NCI-H2081 treated with DMSO at 0.1 percent for 48 hours (cell line): ENCODE measurements at places on chromosomes 2 and 18.

- no peak for DNase-seq
Observed at GRCh38 chr2:149540138-149540537, 47.4 kb downstream of the MMADHC start.

- DNase-seq: no peak
Observed at GRCh38 chr2:40877734-40878288, 425.9 kb upstream of the SLC8A1 start.

DNA sequence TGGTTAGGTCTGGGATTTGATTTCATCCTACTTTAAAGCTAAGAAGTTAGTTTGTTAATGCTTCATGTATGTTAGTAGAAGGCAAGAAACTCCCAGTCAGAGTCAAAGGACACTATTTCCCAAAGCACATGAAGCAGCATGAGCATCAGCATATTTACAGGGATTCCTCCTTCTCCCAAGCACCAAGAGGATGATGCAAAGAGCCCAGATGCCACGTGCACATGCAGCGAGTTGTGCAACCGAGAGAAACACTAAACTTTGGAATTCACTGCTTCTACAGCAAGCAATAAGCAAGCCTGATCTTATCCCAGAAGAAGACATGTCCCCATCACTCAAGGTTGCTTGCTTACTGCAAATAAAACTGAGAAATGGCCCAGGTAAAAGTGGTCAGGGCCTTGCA lies 32.5 kb downstream of the CPO start:
- no peak for DNase-seq

DNA sequence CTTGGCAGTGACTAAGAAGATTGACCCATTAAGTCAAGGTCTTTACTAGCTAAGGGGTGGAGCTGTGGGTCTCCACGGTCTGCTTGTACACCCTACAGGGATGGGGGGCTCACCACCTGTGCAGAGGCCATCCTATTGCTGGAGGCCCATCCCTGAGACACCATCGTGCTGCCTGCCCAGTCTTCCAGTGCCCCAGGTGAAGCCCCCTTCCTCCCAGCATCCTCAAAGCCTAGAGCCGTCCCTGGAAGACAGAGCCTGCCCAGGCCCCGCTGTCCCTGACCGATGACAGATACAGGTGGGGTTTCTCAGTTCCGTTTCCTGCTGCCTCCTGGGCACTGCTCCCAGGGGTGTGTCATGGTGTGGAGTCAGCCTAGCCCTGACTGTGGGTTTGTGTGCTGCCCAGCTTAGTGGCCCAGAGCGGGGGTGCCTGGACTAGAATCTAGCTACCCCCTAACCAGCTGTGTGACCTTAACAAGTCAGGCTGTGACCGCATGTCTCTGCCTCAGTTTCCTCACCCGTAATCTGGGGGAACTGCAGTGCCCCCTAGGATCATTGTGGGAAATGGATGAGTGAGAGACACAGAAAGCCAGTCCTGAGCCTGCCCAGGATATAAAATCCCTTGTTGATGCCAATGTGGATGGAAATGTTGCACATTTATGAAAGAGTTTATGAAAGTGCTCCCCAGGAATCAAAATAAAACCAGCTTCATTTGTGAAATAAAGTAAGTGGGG lies 2.0 kb downstream of the OTOS start:
- DNase-seq: no peak

GRCh38 chr18:45666520-45666919 lies 51.2 kb downstream of the SLC14A2 start:
- DNase-seq: no peak

GRCh38 chr18:9845256-9845655 lies 40.5 kb upstream of the TXNDC2 start:
- no peak for DNase-seq

DNA sequence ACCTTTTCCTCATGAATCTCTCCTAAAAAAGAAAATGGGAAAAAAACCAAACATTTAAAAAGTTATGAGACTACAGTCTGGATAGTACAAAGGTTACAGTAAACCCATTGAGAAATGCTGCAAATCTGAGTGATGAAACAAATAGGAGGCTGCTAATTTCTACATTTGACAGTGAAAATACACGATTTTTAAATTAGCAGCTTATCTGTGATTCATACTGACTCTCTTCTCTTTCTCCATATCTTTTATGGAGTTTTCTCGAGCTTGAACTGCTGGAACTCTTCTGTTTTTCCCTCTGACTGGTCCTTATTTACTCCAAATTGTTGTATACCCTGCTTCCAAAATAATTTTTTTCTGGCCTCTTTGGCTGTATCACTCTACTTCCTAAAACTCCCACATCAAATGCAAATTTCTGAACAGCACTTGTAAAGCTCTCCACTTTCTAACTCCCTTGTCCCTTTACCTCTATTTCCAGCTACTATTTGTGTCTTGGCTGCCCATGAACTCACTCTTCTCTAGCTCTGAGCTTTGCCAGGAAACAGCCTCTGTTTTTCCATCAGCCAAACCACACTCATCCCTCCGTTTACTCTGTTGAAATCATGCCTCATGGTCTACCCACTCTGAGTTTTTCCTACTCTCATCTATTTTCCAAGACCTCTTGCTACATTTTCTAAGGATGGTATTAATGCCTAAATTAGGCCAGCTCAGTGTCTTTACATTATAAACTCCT lies 73.7 kb downstream of the RBMS1 start:
- no peak for DNase-seq

- DNase-seq: no peak
Observed at GRCh38 chr2:129062146-129062912, 743.7 kb upstream of the HS6ST1 start.

DNA sequence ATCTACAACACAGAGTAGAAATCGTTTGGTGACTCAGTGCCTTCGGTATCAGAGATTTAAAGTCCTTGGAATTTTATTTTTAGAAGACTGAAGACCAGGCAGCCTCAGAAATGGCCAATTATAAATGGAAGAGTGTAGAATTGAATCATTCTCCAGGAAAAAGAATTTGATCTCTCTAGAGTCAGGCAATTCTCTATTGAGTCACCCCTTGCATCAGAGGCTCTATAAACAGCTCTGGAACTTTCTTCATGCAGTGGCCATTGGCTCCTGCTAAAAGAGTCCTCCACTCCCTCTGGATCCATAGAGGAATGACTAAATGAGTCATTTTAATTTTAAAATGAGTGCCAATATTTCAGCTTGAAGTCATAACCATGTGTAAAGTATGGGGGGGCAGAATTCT lies 816.2 kb downstream of the TDRD15 start:
- DNase-seq: no peak

DNA sequence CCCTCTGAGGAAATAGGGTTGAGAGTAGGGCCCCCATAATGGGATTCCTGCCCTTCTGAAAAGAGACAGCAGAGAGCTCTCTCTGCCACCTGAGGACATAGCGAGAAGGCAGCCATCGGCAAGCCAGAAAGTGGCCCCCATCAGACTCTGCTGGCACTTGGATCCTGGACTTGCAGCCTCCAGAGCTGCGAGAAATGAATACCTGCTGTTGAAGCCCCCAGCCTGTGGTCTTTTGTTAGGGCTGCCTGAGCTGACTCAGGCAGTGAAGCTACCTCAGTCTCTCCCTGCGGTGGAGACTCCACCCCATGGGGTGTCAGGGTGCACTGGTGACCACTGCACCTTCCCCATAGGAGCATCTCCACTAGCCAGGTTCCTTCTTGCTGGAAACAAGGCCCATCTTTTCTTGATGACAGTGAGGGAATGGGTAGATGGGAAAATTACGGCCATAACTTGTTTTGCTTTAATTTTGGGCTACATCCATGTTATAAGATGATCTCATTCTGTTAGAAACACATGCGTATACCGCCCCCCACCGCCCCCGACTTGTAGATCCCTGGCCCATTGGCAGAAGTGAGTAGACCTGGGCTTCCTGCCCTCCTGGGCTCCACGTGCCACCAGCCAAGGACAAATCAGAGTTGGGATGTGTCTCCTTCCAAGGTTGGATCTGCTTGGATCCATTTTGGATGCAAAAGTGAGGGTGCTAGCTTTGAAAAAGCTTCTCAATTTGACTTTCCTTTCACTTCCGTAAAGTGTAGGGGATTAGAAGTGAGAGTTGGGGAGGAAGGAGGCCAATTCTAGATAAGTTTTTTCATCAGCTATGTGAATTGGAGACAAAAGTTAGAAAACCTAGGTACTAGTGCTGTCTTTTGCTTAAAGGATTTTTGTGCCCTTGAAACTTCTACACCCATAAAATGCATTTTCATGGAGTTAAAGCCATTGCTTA lies 42.9 kb downstream of the NCK2 start:
- DNase-seq: no peak

DNA sequence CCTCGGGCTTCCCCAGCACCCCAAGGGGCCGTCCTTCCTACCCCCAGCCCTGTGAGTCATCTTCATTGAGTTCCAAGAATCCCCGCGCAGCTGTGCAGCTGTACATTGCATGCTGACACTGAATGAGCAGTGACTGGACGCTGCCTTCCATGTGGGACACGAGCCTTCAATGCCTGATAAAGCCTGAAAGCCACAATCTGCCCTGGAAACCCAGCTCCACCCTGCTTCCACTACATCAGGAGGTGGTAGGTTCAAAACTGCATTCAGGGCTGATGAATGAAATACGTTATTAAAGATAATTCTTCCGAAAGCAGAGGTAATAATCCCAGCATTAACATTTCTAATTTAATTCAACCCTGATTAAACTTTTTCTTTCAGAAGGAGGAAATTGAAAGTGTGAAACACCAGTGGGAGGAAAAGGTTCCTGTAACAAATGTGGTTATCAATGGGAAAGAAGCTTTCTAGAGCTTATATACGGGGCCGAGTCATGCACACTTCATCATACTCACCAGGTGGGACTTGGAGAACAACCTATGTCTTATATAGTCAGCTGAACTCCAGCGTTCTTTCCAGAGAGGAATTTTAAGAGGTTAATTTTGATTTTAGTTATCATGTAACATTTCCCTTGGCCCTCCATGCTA lies 360.1 kb downstream of the LPIN1 start:
- DNase-seq: no peak

DNA sequence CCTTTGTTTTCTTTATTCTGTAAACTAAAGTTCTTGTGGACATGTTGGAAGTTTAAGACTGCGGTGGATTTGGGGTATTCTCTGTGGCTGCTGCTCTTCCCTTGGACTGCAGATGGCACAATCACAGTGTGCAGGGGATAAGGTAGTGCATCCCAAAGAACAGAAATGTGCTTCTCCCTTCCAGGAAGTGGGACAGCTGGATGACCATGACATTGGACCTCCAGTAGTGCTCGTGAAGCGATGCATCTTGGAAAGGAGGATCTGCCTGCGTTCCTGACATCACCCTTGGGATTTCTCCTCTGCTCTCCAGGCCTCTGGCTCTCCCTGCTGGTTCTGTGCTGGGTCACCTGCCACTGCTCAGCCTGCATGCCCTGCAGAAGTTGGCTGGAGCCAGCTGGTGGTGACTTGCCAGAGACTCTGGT lies 109.9 kb downstream of the SLC4A3 start:
- no peak for DNase-seq

GRCh38 chr2:40584432-40584831 lies 132.5 kb upstream of the SLC8A1 start:
- no peak for DNase-seq

- peak; percentile 3 for DNase-seq
Observed at GRCh38 chr2:69565431-69565839, 78.1 kb downstream of the AAK1 start.

GRCh38 chr2:187371221-187371620 lies 76.8 kb downstream of the CALCRL start:
- no peak for DNase-seq

- DNase-seq: no peak
Observed at GRCh38 chr2:58866040-58866439, 624.9 kb upstream of the FANCL start.

DNA sequence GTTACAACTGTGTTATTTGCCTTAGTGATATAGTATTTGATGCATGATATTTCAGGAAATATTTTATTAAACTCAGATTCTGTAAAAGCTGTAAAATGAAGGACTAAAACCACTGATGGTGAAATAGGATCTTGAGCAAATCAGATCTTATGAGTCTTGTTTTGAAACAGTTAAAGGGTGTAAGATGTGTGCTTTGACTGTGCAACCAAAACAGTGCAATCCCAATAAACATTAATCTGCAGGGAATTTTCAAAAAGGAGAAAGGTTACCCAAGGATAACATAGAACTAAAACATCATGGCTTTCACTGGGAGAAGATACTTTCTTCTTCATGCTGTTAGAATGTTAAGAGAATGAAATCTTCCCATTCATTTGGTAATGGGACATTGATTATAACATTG lies 378.7 kb downstream of the PARD3B start:
- no peak for DNase-seq

DNA sequence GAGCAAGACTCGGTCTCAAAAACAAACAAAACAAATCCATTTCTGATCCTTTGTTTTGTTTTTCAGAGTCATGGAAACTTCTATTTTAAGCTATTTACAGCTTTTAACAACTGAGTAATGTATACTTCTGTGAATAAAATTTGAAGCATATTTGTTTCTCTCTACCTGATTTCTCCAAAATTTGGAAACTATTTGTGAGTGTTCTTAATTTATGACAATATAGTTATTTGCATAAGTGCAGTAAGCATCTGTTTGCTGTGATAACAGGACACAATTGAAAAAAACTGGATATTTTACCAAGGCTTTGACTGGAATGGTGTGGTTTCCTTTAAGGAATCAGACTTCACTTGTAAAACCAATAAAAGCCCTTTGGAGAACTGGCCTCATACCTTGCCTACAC lies 53.3 kb upstream of the GULP1 start:
- no peak for DNase-seq

DNA sequence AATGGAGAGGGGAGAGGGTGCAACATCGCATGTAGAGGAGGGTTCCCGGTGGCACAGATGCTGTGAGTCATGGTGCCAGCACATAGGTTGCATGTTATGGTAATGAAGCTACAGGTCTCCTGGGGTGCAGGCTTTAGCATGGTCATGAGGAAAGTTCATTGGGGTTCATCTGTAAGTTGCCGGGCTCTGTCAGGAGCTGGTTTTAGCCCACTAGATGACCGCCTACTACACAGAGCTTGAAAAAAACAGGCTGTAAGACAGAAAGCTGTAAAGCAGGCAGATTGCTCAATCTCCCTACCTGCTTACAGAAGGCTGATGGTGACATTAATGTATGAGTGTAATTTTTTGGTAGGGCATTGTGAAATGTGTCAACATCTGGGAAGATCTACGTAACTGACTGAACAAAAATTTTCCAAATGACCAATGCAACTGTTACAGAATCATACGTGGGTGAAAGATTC lies 23.9 kb downstream of the DYSF start:
- DNase-seq: no peak

DNA sequence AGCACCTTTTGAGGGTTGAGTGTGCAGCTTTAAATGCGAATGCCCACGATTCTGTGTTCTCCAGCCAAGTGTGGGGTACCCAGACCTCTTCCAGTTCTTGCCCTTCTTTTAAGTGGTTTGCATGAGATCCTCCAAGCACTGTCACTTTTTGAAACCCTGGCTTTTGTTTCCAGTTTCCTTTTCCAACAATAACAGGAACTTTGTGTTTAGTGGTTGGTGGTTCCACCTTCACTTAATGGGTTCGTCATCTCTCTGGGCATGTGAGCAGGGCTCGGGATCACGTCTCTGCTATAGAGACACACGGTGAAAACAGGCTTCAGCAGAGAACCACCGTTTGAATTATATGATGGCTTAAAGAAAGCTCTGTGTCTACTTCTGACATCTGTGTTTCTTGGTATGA lies 197.6 kb downstream of the LDLRAD4 start:
- no peak for DNase-seq

- no peak for DNase-seq
Observed at GRCh38 chr2:64770137-64770780, 116.5 kb upstream of the SERTAD2 start.
